ENCODE measurements at places on chromosomes 7 and 10.

- no peak for DNase-seq
Measured at GRCh38 chr10:130399425-130399950, 263.3 kb downstream of the GLRX3 start.

- peak; percentile 40 for DNase-seq
Measured at GRCh38 chr10:30186371-30186875, 127.0 kb upstream of the JCAD start.

DNA sequence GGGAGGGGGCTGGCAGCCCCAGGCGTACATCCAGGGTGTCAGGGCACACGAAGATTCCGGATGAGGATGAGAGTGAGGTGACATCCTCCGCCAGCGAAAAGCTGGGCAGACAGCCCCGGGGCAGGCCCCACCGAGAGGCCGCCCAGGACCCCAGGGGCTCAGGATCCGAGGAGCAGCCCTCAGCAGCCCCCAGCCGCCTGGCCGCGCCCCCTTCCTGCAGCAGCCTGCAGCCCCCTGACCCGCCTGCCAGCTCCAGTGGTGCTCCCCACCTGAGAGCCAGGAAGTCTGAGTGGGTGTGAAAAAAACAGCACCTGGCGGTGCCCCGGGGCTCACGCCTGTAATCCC lies 3.2 kb downstream of the GJD4 start:
- DNase-seq: no peak

DNA sequence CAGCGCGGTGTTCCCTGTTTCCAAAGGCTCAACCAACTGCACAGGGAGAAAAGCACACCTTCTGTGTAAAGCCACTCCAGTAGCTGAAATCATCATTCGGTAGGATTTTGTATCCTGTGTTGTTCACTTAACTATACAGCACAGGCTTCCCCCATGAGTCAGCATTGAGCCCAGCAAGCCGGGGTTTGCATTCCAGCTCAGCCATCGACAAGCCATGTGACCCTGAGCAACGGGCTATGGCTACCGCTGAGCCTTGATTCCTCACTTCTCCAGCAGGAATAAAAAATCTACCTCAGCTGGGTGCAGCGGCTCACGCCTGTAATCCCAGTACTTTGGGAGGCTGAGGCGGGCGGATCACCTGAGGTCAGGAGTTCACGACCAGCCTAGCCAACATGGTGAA lies 44.1 kb upstream of the ATP6V0A4 start:
- no peak for DNase-seq

DNA sequence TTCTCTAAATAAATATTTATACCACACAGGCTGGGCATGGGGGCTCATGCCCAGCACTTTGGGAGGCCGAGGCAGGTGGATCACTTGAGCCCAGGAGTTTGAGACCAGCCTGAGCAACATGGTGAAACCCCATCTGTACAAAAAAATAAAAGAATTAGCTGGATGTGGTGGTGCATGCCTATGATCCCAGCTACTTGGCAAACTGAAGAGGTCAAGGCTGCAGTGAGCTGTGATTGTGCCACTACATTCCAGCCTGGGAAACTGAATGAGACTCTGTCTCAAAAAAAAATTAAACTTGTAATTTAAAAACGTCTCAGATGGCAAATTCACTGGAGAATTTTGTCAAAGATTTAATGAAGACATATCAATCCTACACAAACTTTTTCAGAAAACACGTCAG lies 277.6 kb upstream of the BMPER start:
- no peak for DNase-seq

GRCh38 chr10:75472685-75473084 lies 41.3 kb downstream of the LRMDA start:
- peak; percentile 44 for DNase-seq

GRCh38 chr7:87300756-87301155 lies 44.7 kb upstream of the CROT start:
- no peak for DNase-seq

- no peak for DNase-seq
Measured at GRCh38 chr10:28558186-28558585, 25.3 kb downstream of the WAC start.

- DNase-seq: no peak
Measured at GRCh38 chr10:82438277-82438676, 563.3 kb downstream of the NRG3 start.

GRCh38 chr7:137488038-137488437 lies 144.5 kb upstream of the PTN start:
- DNase-seq: no peak

DNA sequence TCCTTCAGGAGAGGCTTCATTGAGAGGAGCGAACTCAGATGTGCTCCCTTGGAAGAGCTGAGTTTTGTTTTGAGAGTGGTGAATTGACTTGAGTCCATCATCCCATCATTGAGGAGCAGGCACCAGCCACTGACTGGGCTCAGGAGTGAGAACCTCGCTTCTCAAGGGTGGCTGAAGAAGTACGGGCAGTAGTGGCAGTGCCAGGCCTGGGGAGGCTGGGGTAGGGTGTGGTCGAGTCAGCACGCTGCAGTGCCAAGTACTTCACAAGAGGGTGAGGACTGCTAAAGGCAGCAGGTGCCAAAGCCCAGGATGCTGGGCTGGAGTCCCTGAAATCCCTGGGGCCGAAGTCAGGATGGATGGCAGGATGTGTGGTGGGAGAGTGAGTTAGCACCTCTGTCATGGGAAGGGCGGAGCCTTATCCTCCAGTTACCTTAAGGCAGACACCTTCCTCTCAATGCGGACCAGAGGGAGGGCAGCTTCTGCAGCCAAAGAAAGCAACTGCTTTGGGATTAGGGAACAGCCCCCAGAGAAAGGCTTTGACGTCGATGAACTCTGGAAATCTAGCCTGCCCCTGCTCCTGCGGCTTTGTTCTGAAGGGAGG lies 210.3 kb downstream of the CAMK1D start:
- DNase-seq: no peak

GRCh38 chr7:2601065-2601464 lies 30.7 kb upstream of the TTYH3 start:
- DNase-seq: no peak

GRCh38 chr7:134886353-134887057 lies 99.8 kb upstream of the AGBL3 start:
- DNase-seq: peak; percentile 62

DNA sequence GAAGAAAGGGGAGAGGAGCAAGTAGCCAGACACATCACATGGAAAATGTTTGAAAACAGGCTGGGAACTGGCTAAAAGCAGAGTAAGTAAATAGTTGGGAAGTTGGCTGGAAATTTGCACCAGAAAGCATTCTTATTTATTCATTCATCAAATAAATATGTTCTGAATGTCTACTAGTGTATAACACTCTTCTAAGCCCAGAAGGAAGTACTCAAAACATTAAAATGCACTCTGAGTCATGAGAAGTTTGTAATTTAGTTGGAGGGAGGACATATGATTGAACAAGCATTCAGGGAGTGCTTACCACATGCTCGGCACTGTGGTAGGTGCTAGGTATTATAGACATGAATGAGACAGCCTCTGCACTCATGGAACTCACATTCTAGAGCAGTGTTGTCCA lies 37.0 kb upstream of the CNNM1 start:
- peak; percentile 13 for DNase-seq

DNA sequence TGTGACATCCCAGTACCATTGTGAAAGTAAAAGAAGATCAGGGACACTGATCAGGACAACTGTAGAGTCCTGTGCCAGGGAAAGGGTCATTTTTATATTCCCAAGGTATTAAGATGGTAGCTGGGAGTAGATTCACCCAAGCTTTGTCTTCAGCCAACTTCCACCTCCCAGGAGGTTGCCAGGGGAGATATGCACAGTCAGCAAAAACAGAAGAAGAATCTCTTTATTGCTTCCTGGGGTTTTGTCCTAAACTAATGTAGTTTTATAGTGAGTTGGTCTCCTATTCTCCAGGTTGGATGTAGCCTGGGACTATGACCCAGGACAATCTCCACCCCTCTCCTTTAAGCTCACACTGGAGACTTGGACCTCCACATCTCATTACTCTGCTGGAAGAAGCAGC lies 139.2 kb downstream of the RAMP3 start:
- no peak for DNase-seq

DNA sequence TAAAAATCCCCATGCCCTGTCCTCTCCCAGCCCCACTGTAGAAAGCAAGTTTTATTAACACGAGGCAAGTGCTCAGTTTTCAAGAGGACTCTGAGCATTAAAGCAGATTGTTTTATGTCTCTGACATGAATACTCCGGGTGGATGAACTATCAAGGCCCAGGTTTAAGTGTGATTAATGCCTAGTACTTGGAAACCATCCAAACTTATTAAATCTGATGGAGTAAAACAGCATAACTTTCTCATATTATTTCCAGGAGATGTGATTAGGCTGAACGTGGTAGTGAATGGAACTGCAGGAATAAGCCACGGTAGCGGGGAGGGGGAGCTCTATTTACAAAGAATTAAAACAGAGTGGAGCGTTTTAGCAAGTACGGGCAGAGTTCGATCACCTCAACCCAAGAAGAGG lies 144.2 kb upstream of the RNF32 start:
- no peak for DNase-seq

- DNase-seq: no peak
Measured at GRCh38 chr7:116423499-116423898, 76.0 kb upstream of the CAV2 start.

DNA sequence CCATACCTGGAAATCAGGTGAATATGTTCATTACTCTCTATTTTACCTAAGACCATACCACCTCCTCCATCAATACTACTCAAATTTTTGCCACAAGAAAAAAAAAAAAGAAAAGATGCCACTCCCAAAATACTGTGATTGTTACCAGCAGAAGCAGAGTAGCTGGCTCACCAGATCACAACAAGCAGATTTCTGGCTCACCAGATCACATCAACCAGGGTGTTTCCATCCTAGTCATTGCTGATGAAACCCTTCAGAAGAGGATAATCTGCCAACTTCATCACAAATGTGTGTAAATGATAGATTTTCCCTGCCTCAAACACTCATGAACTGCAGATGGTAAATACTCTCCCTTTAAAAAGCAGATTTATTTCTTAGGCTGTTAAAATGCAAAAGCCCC lies 109.7 kb upstream of the NAMPT start:
- no peak for DNase-seq

DNA sequence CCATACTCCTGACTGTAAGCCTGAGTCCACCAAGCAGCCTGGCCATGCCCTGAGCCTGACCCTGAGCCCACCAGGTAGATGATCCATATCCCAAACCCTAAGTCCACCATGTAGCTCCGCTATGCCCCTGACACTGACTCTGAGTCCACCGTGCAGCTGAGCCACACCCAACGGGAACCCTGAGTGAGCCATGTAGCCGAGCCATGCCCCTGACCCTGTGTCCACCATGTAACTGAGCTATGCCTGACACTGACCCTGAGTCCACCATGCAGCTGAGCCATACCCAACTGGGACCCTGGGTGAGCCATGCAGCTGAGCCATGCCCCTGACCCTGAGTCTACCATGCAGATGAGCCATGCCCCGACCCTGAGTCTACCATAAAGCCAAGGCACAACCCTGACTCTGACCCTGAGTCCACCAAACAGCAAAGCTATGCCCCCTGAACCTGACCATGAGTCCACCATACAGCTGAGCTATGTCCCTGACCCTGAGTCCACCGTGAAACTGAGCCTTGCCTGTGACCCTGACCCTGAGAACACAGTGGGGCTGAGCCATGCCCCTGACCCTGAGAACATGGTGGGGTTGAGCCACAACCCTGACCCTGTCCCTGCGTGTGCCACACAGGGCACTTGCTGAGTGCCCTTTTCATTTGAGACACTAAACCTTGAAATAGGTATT lies 299.8 kb downstream of the TNS3 start:
- no peak for DNase-seq

GRCh38 chr7:83559887-83560286 lies 89.1 kb downstream of the SEMA3E start:
- no peak for DNase-seq

DNA sequence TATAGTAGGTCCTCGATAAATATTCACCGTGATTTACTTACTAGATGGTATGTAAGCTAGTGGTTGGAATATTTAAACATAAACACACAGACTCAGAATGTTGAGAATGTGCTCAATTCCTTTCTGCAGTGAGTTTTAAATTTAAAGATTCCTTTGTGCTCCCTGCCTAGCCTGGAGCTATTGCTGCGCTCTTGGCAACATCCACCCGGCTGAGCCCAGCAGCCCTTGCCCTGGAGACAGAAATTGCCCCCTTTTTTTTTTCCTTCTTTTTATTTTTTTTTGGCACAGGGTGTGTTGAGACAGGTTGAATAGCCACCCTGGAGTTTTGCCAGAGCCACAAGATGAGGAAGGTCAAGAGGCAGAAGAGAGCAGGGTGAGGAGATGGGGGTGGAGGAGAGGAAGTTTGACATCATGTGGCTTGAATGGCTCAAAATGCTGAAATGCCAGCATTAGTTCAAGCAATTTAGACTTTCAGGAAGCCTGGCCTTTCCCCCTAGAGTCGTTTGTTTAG lies 180.8 kb downstream of the PRKCQ start:
- peak; percentile 54 for DNase-seq

- no peak for DNase-seq
Measured at GRCh38 chr10:48307711-48308018, 1.2 kb downstream of the MAPK8 start.

GRCh38 chr7:102978284-102978683 lies 65.5 kb downstream of the LRRC17 start:
- peak; percentile 74 for DNase-seq

DNA sequence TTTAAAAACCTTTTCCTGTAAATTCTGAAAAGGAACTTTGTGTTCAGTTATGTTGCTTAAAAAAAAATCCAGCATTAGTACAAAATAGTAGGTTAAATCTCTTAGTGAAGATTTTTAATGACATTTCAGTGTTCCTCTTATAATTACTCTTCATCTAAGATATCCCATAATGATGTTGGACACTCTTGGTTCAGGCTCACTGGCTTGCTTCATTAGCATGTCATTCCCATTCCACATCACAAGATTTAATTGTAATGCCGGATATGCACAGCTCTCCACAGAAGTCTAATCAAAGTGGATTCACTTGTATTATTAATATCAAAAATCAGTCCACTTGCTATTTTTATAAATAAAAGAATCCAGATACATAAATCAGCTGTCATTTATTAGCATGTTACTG lies 180.0 kb upstream of the MDFIC start:
- no peak for DNase-seq

- DNase-seq: no peak
Measured at GRCh38 chr10:21808550-21808949, 195.0 kb downstream of the DNAJC1 start.

DNA sequence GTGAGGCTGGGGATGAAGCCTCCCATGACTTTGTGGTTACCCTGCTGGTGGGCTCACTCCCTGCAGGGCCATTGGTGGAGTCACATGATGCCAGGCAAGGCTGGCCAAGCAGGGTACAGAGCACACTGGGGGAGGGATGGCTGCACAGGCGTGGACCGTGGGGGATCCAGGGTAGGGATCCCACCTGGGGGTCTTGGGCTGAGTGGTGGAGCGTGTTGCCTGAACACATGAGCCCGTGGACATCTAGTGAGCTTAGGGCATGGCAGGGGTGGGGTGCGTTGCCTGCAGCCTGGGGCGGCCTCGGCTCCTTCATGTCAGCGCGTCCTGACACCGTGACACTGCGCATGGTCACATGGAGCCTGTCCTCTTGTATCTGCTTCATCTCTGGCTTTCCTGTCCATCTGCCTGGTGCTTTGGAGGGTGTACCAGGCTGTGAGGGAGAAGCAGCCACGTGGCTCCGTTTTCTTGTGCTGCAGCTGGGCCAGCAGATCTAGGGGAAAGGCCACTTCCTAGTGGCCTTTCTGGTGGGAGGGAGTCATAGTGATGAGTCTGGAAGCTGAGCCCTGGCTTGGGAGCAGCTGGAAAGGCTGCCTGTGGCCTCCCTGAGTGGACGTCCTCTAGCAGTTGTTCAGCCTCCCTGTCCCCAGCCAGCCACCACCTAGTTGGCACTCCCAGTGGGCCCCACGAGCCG lies 96.2 kb downstream of the LHPP start:
- DNase-seq: no peak

Data from mucosa of gallbladder (tissue), 1 donor.